ENCODE measurements at places on chromosomes 4 and X.

- DNase-seq: peak; percentile 82
Observed at GRCh38 chrX:1657367-1658070, 42.7 kb downstream of the ASMT start.

GRCh38 chr4:6019316-6020263, 1.4 kb upstream of the C4orf50 start:
- peak; percentile 48 for DNase-seq

DNA sequence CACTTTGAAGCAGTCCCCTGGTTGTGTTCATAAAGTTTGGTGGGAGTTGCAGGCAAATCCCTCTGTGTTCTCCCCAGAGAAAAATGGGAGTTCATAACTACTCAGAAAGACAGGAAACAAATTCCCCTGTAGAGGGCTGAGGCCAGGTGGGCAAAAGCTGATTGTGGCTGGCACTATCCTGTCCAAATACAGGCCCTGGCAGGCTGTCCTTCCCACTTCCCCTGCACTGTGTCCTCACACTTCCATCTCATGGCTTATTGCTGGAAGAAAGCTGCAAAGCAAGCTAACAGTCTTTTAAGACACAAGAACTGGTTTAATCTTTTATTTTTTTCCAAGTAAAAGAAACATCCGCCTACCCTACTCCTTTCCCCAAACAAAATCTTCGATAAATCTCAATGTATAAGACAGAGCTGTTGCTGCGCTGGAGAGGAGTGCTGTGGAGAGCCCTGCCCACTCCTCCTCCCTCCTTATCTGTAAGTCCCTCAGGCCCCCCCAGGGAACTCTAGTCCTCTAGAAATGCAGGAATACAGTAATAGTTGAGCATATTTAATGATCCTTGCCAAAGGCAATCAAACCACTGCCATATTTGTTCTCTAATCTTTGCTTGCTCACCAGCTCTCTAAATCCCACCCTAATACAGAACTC, 14.0 kb downstream of the TAPT1 start:
- DNase-seq: no peak

- DNase-seq: peak; percentile 65
Observed at GRCh38 chr4:102825261-102826091, 1.9 kb downstream of the UBE2D3 start.

DNA sequence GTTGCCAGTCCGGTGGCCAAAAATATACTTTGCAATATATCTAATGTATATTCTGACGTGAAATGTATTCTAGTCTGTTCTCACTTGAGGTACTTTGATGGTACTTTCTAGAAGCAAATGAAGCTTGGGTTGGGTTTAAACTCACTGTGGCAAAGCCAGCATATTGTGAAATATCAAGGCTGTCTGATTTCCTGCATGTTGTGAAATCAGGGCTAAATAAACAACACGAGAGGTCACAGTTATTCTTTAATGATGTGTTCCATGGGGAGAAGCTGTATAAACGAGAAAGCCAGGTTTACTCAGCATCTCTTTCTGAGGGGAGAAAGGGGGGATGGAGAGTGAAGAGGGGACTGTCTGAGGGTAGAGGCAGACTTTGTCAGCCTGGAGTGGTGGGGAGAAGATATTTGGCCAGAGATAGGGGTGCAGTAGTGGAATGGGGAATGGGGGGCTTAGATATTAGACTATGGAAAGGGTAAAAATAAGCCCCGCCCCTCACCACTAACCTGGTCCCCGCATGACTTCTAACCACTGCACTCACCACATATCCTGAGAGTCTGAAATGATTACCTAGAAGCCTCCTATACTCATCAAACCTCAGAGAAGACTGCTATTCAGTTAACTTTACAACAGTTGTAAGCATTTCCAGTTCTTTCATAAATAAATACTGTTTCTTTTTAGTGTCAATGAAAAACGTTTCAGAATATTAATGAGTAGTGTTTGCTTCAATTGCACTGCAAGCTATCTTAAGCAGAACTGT, 5.9 kb upstream of the SCARB2 start:
- no peak for DNase-seq

DNA sequence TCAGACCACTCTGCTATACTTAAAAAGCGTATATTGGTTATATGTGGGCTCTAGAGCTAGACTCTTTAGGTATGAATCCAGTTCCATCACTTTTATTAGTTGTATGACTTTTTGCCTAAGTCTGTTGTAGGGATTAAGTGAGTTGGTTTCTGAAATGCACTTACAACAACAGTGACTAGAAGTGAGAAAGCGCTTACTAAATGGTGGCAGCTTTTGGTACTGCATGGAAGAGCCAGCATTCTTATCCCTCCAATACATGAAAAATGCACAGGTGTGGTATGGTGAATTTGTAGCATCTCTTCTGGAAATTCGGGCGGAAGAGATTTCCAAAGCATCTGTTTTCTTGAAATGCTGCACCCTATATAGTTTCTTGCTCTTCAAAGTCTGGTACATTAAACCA, 117.1 kb downstream of the SPANXA1 start:
- DNase-seq: no peak

- DNase-seq: peak; percentile 11
Observed at GRCh38 chrX:41596596-41596995, 92.2 kb upstream of the GPR34 start.

DNA sequence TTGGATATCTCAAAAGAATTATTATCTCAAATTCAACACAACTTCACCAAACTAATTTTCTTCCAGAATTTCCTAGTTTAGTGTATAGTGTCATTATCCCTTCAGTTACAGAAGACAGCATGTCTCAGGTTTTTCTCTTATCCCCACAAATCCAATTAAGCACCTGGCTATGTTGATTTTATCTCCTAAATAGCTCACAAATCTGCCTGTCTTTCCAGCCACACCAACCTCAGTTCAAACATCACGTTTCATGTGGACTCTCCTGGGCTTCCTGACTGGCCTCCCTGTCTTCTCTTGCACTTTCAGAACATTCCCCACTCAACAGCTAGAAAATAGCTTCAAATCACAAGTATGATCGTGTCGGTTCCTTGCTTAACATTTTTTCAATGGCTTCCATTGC, 14.8 kb downstream of the STK32B start:
- no peak for DNase-seq
